ENCODE measurements at places on chromosomes 7 and 10. TPM values are rescaled to one million over a fixed set of nuclear protein-coding genes. Genes with fewer than 3 reads are reported as not detected.
A peak's percentile ranks its signal among the peaks of the same experiment; 100 is the strongest.

The HOXA4 gene
- total RNA-seq: not detected

The LIPJ gene
- 0.09 TPM for total RNA-seq

The FRAT2 gene
- 31.0 TPM for total RNA-seq

The BAG3 gene
- total RNA-seq: 16.0 TPM

The TAS2R41 gene
- total RNA-seq: not detected

The UCN3 gene
- not detected for total RNA-seq

DNA sequence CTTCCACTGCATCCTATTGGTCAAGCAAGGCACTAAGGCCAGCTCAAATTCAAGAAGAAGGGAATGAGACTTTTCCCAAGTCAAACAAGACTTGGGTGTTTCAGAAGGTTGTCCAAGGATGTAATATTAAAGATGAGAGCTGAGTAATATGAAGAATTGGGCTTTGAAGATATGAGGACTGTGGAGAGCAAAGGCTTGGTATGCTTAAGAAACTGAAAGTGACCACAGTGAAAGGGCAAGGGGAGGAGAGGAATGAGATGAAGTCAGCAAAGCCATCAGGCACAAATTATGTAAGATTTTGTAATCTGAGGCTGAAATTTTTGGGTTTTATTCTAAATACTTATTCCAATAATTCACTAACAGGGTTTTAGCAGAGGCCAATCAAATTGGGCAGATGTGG is 38.6 kb upstream of the NPY start:
- DNase-seq: no peak

- no peak for DNase-seq
Measured at GRCh38 chr10:13453896-13454295, 74.9 kb downstream of the BEND7 start.

DNA sequence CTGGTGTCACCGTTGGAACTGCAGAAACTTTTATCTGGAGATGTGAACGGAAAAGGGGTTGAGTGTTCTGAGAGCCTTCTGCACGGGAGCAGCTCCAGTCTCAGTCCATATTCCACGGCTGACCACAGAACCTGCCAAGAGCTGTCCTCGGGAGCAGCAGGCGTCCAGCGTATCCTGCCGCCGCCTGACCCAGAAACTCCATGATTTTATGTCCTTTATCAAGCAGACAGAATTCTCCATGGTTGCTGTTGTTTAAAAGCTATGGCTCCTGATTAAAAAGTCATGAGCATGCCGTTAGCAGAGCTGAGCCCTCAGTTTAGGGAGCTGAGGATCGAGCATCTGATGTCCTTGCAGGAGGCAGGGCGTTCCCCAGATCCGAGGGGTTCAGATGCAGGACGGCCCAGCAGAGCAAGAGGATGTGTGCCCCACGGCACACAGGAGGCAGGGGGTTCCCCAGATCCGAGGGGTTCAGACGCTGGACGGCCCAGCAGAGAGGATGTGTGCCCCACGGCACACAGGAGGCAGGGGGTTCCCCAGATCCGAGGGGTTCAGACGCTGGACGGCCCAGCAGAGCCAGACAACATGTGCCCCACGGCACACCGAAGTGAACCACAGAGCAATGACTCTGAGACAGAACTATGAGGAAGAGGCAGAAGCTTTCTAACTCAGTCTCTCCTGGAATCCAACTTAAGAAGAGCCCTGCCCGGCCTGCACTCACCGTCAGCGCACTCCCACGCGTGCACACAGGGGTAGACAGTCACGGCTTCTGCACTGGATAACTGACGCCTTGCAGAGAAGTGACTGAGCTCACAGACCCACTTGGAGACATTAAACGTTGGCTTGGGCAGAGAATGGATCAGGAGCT is 96.4 kb downstream of the WDR37 start:
- DNase-seq: peak; percentile 35

GRCh38 chr10:10699427-10699826 is 318.2 kb upstream of the CELF2 start:
- DNase-seq: no peak

GRCh38 chr10:79093658-79094411 is 25.1 kb downstream of the ZMIZ1 start:
- peak; percentile 67 for DNase-seq

DNA sequence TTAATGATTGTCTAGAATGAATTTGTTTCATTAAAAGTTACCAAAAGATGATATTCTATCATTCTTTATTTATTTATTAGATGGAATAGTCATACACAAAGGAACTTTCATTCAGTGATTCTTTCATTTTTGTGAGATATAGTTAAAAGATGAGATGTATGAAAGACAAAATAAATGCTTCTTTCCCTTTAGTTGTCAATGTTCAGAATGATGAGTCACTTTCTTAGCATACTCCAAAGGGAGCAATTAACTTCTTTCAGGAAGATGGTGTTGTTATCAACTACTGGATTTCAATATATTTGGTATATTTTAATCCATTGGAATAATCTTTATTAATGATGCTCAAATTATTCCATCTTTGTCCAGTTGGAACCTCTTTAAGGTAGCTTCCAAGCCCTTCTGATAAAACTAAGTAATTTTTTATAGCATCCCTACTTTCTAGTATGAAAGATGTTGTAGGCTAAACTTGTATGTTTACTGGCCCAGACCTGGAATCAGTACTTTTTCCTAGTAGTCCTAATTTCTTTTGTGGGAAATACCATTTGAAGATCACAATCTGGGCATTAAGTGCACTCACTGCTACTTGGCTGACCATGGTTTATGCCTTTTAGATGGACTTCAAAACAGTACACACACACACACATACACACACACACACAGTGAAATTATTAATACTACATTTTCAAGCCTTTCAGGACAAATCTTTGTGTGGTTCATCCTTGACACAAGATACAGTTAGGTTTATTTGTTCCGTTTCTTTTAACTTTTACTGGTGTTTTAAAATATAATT is 2.5 kb downstream of the GIMAP7 start:
- DNase-seq: no peak

DNA sequence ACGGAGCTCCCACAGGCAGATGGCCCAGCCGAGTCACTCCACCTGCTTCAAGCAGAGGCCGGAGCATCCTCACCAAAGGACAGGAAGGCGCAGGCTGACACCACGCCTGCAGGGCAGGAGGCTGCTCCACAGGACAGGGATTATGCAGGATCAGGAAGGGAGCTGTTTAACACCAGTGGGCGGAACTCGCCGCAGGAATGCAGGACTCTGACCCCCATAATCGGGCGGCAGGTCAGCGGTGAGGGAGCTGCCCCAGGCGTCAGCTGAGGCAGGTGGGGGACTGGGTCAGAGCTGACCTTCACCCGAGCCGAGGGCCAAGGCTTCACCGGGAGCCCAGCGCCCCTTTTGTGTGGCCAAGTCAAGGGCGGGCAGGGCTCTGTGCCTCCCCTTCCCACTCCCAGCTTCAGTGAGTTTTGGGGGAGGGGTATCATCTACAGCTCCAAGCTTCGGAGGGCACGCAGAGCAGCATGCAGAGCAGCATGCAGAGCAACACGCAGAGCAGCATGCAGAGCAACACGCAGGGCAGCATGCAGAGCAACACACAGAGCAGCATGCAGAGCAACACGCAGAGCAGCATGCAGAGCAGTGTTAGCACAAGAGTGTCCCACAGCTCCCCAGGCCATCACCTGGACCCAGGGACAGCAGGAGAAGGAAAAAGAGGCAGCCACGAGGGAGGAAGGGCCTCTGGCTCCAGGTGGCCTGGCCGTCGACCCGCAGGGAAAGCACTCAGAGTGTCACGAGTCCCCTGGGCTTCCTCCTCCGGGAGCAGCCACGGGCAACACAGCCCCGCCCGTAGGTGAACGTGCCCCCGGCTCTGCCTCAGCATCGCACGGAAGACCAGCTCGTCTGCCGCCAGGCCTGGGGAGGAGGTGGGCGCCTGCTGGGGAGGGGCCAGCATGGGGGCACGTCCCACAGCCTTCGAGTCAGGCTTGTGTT is 151.7 kb upstream of the PPP2R2D start:
- DNase-seq: peak; percentile 80

All from endodermal cell (in vitro differentiated cells).